ENCODE measurements at places on chromosomes 2 and 18. TPM values are rescaled to one million over a fixed set of nuclear protein-coding genes. Genes with fewer than 3 reads are reported as not detected.

GRCh38 chr18:23523429-23524212, 20.3 kb downstream of the RMC1 start:
- no peaks in the 10 kb centered on the region for H3K36me3 ChIP-seq
- H3K27me3 ChIP-seq, result no peaks in the 10 kb centered on the region
- H3K4me3 ChIP-seq, result no peak overlapping the region
- no peak overlapping the region for H3K27ac ChIP-seq
- no peak for DNase-seq

DNA sequence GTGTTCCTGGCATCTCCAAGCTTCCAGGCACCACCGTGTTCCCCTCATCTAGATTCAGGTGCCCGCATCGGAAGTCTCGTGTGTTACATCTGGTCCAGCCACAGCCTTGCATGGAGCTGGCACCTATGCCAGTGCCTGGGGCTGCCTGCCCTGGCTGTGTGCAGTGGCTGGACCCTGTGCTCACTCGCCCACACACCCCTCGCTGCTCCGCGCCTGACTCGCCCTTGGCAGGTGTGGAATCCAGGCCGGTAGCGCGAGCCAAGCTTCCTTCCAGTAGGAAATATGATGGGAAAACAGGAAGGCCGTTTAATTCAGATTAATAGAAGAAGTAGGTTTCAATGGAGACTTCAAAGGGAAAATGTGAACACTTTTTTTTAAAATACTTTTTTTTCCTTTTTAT, 78.0 kb downstream of the PTPN4 start:
- no peak for DNase-seq
- no peak overlapping the region for H3K27ac ChIP-seq
- peaks cover 9% of the 10 kb centered on the region for H3K4me1 ChIP-seq
- no peaks in the 10 kb centered on the region for H3K27me3 ChIP-seq
- H3K4me3 ChIP-seq, result no peak overlapping the region

DNA sequence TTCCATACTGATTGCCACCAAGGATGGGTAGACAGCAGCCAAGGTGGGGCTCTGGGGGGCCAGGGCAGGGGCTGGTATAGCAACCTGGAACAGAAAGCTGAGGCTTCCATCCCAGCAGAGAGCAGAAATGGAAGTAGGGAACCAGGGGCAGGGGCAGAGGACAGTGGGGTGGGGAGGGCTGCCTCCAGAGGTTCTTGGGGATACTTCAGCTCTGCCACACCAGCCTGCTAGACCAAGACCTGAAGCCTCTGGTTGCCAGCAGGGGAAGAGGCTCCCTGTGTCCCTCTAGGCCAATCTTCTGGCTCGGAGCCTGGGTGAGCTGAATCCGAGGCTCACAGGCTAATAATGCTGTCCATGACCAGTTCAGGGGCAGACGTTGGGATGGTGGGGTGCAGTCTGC, 329.0 kb downstream of the DYSF start:
- H3K4me3 ChIP-seq, result no peak overlapping the region
- DNase-seq, result no peak
- H3K36me3 ChIP-seq, result no peaks in the 10 kb centered on the region
- H3K27me3 ChIP-seq, result no peaks in the 10 kb centered on the region
- H3K4me1 ChIP-seq, result no peaks in the 10 kb centered on the region
- no peak overlapping the region for H3K27ac ChIP-seq

Gene IL36B
- total RNA-seq, result not detected

Gene EVA1A
- 2.8 TPM for total RNA-seq

- H3K36me3 ChIP-seq, result no peaks in the 10 kb centered on the region
- peaks cover 5% of the 10 kb centered on the region for H3K4me1 ChIP-seq
- H3K4me3 ChIP-seq, result no peak overlapping the region
- no peak overlapping the region for H3K27ac ChIP-seq
- no peaks in the 10 kb centered on the region for H3K27me3 ChIP-seq
These were observed 494 bp upstream of the RBM45 start for GRCh38 chr2:178111743-178112142.

Gene DNAH6
- 2.6 TPM for total RNA-seq

DNA sequence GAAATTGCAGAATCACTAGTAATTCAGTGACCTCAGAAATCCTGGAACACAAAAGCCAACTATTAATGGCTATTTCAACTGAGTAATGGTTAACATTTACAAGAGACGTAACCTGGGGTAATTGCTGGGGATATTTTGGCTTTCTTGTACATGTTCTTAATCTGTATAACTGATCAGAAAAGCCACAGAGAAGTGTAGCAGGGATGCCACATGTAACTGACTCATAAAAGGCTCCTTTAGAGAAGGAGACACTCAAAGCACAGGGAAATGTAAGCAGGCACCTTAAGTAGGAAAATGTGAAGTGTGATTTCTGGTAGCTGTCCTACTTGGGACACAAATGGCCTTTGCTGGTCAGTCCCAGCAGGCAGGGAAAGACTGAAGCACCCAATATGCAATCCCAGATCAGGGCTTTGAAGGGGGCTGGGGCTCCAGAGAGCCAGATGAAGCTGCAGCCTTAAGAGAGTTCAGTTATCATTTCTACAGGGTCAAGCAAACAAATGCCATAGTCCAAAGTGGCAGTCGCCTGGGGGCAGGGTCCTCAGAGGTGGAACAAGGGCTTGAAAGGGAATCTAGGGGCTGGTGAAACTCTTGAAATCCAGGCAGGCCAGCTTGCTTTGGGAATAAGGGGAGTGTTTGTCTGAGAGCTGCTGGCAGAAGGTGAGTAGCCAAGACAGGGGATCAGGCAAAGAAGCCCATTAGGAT, 7.2 kb upstream of the SPOPL start:
- no peaks in the 10 kb centered on the region for H3K4me1 ChIP-seq
- H3K27me3 ChIP-seq, result no peaks in the 10 kb centered on the region
- no peak overlapping the region for H3K27ac ChIP-seq
- no peak for DNase-seq
- H3K4me3 ChIP-seq, result no peak overlapping the region

Gene ZNF804A
- not detected for total RNA-seq

- no peaks in the 10 kb centered on the region for H3K27me3 ChIP-seq
These were observed 83.6 kb downstream of the ASXL2 start for GRCh38 chr2:25794544-25795276.

DNA sequence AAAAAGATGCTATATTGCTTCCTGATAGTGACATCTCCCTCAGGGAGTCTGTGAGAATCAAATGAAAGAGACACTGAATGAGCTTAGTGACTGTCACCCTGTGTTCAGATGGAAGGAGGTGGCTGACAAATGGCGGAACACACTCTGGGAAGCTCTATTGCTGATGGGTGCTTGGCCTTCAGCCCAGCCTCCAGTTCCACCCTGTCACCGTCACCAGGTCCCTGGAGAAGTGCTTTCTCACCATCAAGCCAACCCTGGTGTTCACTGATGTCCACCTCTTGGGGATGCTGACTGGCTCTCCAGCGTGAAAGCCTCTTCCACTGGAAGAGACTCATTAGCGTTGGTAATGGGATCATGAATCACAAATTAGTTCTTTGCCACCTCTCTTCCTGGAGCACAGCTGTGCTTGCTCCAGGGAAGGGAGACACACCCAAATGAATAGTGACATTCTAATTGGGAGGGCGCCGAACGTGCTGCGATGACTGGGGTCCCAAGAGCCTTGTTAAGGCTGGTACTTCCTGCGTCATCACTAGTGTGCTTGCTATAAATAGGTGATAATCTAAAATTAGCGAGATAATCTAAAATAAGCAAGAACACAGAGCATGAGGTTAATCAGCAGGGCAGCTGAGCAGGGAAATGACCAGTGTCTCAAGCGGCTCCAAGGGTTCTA, 154.0 kb downstream of the CLIP4 start:
- H3K27ac ChIP-seq, result no peak overlapping the region
- H3K4me1 ChIP-seq, result peaks cover 7% of the 10 kb centered on the region
- no peak for DNase-seq
- H3K4me3 ChIP-seq, result no peak overlapping the region
- no peaks in the 10 kb centered on the region for H3K27me3 ChIP-seq

DNA sequence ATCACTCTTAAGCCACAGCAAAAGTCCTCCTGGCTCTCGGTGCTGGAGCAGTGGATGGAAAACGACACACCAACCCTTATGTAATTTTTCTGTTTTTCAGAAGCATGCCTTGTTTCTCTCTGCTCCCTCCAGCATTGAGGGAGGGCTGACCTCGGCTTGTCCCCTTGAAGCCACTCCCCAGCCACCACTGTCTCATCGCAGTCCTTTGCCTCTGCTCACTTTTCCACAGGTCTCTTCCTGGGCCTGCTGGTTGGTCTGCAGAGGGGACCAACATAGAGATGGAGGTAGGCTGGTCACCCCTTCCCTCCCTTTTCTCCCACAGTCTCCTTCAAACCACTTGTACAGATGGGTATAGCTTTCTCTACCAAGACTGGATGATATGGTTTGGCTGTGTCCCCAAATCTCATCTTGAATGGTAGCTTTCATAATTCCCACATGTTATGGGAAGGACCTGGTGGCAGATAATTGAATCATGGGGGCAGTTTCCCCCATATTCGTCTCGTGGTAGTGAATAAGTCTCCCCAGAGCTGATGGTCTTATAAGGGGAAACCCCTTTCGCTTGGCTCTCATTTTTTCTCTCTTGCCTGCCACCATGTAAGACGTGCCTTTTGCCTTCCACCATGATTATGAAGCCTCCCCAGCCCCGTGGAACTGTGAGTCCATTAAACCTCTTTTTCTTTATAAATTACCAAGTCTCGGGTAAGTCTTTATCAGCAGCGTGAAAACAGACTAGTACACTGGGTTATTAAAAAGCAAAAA, 14.3 kb upstream of the RIOK3 start:
- no peaks in the 10 kb centered on the region for H3K27me3 ChIP-seq
- H3K36me3 ChIP-seq, result no peaks in the 10 kb centered on the region
- peaks cover 4% of the 10 kb centered on the region for H3K4me1 ChIP-seq
- H3K27ac ChIP-seq, result no peak overlapping the region
- H3K4me3 ChIP-seq, result no peak overlapping the region
- DNase-seq, result no peak

Gene VPS4B
- 25.4 TPM for total RNA-seq

DNA sequence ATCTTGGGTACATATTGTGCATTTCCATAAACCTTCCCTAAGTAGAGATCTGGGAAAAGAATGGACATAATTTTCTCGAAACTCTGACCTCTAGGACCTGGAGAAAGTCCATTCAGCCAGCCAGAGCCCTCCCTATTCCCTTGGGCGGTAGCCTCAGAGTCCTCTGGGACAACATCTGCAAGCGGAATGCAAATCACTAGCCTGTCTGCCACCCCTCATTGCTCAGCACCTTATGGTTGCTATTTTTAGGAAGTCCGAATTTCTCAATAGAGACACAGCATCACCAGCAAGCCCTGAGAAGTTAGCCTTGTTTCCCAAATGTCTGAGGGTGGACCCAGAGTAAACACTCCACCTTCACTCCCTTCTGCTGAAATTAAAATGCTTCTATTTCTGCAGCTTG, 17.6 kb upstream of the CD28 start:
- H3K36me3 ChIP-seq, result no peaks in the 10 kb centered on the region
- peaks cover 7% of the 10 kb centered on the region for H3K4me1 ChIP-seq
- H3K4me3 ChIP-seq, result no peak overlapping the region
- no peak overlapping the region for H3K27ac ChIP-seq
- no peaks in the 10 kb centered on the region for H3K27me3 ChIP-seq
- peak; percentile 6 for DNase-seq

Gene C2orf15
- 5.6 TPM for total RNA-seq

Gene KIF5C
- 53.0 TPM for total RNA-seq

Gene RPS27A
- total RNA-seq, result 2,670 TPM

GRCh38 chr2:70851704-70852103, 16.1 kb upstream of the CD207 start:
- DNase-seq, result no peak
- H3K36me3 ChIP-seq, result no peaks in the 10 kb centered on the region
- no peak overlapping the region for H3K4me3 ChIP-seq
- peaks cover 4% of the 10 kb centered on the region for H3K4me1 ChIP-seq

Gene NEUROD1
- total RNA-seq, result not detected

DNA sequence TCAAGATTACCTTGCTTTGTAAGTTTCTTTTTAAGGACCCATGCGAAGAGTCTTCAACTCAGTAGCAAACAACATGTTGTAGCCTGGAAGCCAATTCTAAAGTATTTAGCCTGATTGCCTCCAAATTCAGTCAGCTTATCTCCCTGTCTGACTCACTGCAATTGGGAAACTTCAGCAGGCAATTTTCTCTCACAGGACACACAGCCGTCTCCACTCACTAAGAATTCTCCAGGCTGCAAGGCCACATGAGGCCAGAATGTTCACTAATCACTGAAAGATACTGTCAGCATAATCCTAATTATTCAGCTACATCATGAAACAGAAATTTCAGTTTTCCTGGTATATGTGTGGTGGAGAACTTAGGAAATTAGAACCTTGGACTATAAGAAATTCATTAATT, 78.1 kb upstream of the PDE1A start:
- no peaks in the 10 kb centered on the region for H3K36me3 ChIP-seq
- H3K4me1 ChIP-seq, result peaks cover under 1% of the 10 kb centered on the region
- DNase-seq, result no peak
- H3K27ac ChIP-seq, result no peak overlapping the region

DNA sequence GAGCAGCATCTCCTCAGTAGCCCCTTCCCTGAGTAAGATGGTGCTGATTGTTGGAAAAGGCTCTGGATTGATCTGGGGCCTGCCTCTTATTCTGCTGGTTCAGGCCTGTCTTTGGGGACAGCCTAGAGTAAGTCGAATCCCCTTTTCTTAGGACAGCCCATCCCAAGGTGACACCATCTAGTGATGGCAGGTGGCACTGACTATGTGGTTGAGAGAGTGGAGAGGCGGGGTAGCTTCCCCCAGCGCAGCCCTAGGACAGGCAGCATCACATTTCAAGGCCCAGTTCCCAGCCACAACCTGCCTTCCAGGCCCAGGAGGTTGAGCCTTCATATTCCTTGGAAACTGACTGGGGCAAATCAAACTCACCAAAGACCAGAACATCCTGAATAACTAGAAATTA, 69.1 kb upstream of the B3GNT7 start:
- H3K27me3 ChIP-seq, result no peaks in the 10 kb centered on the region
- no peaks in the 10 kb centered on the region for H3K4me1 ChIP-seq
- no peak overlapping the region for H3K27ac ChIP-seq

GRCh38 chr18:26424428-26425147, 123.8 kb downstream of the KCTD1 start:
- H3K27ac ChIP-seq, result no peak overlapping the region
- no peaks in the 10 kb centered on the region for H3K27me3 ChIP-seq
- no peak for DNase-seq

Gene ALLC
- total RNA-seq, result not detected

Gene CCDC121
- total RNA-seq, result 5.1 TPM

DNA sequence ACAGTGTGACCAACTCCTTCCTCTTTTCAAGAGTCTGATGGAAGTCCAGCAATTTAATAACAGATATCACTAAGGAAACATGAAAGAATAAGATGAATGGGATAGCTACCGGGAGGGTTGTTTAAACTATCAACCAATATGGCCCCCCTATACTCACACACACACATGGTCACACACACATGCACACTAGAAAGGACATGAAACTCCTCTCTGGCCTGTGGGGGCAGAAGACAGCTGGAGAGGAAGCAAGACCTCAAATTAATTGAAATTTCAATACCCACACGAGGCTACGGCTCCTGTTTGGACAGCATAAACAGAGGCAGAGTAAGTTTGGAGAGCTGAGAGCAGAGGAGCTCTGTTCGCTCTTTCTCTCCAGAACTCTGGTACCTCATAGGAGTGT, 34.7 kb upstream of the REEP1 start:
- no peak overlapping the region for H3K4me3 ChIP-seq
- no peaks in the 10 kb centered on the region for H3K27me3 ChIP-seq
- no peak for DNase-seq
- no peaks in the 10 kb centered on the region for H3K36me3 ChIP-seq
- H3K4me1 ChIP-seq, result no peaks in the 10 kb centered on the region

Gene MBD5
- total RNA-seq, result 32.0 TPM
